Endothelial cell of umbilical vein (primary cell): ENCODE measurements at places on chromosomes 5 and 9. TPM values are rescaled to one million over a fixed set of nuclear protein-coding genes. Genes with fewer than 3 reads are reported as not detected.

Gene PCDHB14
- total RNA-seq: 0.55 and 1.0 TPM in 2 replicates

Gene ABCA2
- 20.0 and 23.4 TPM in 2 replicates for total RNA-seq

Gene PRDM9
- not detected in 2 replicates for total RNA-seq

Gene HTR1A
- not detected in 2 replicates for total RNA-seq

Gene ST8SIA4
- 25.0 and 28.3 TPM in 2 replicates for total RNA-seq

Gene CACNA1B
- total RNA-seq: 0.05 and 0.11 TPM in 2 replicates

Gene SLC44A1
- 35.3 and 37.7 TPM in 2 replicates for total RNA-seq

Gene MEIKIN
- total RNA-seq: not detected in 2 replicates

Gene PHYKPL
- total RNA-seq: 80.5 and 81.7 TPM in 2 replicates

Gene SERINC5
- total RNA-seq: 9.9 and 10.1 TPM in 2 replicates

DNA sequence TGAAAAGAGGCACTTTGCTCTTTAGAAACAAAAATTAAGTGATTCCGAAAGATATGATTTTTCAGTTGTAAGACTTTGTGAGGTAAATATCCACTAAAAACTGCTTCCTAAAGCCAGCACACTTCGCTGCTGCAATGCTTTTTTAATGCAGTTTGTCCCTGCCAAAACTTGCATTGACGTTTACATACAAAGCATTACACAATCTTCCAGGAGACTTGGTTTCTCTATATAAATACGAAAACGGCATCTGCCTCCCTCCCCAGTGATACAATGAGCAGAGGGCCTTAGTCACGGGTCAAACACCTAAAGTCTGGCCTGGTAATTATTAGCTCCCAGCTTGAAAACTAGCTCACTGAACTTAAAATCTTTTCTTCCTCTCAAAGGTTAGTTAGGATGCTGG lies 170.7 kb downstream of the TSSK1B start:
- H3K4me3 ChIP-seq: no peak overlapping the region
- peaks cover 4% of the 10 kb centered on the region for H3K4me1 ChIP-seq
- no peaks in the 10 kb centered on the region for H3K27me3 ChIP-seq
- no peak for DNase-seq
- no peak overlapping the region for H3K27ac ChIP-seq

GRCh38 chr5:159341145-159341544 lies 10.9 kb upstream of the IL12B start:
- H3K4me1 ChIP-seq: no peaks in the 10 kb centered on the region
- H3K36me3 ChIP-seq: no peaks in the 10 kb centered on the region
- no peaks in the 10 kb centered on the region for H3K27me3 ChIP-seq
- DNase-seq: no peak

DNA sequence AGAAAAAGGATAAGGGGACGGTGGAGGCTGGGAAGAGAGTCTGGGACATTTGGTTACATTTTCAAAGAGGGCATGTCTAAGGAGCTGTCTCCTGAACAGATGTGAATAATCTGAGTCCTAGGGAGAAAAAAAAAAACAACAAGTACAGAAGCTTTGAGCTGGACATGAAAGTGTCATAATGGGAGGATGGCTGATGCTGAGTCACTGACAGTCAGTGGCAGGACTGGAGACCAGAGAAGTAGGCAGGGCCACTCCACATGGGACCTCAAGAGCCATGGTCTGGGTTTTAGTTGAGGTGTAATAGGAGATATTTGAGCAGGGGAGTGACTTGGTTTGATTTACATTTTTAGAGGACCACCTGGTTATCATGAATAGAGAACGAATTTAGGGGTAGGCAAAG lies 70.6 kb downstream of the DPYSL3 start:
- no peaks in the 10 kb centered on the region for H3K27me3 ChIP-seq
- no peaks in the 10 kb centered on the region for H3K4me1 ChIP-seq

DNA sequence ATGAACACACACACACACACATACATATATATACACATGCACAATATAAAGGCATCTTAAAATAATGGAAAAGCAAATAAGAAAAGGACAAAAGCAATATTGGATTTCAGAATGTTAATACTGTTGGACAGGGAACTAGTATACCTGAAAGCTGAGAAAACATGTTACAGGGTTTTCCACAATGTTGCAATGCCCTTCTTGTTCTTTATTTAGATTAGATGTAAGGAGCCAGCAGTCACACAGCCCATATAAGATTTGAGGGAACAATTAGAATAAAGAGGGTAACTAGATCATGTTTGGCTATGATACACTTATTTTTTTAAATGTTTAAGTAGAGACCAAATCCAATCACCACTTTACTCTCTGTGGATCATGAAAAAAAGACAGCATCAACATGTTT lies 61.7 kb downstream of the SH3TC2 start:
- H3K27me3 ChIP-seq: no peaks in the 10 kb centered on the region
- no peak overlapping the region for H3K27ac ChIP-seq
- H3K4me3 ChIP-seq: no peak overlapping the region
- H3K4me1 ChIP-seq: peaks cover 13% of the 10 kb centered on the region
- DNase-seq: no peak
- no peaks in the 10 kb centered on the region for H3K36me3 ChIP-seq

GRCh38 chr5:143259254-143259605 lies 144.3 kb downstream of the NR3C1 start:
- no peak overlapping the region for H3K27ac ChIP-seq
- no peaks in the 10 kb centered on the region for H3K36me3 ChIP-seq
- no peak for DNase-seq
- no peak overlapping the region for H3K4me3 ChIP-seq
- H3K27me3 ChIP-seq: no peaks in the 10 kb centered on the region

DNA sequence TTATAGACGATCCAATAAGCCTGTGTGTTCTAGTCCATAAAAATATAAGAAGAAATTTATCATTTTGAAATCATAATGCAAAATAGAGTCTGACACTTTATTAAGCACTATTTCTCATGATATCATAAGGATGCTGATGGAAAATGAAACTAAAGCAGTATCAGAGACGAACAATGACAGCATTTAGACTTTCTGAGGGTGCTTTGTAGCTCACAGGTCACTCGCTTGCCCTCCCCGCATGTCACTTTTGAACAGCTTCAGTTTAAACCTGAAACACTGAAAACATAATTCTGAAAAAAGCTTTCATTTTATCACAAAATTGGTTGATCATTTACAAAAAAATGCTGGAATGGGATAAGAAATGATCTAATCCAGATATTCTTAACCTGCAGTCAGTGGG lies 247.1 kb downstream of the EBF1 start:
- no peaks in the 10 kb centered on the region for H3K4me1 ChIP-seq
- H3K27me3 ChIP-seq: no peaks in the 10 kb centered on the region
- no peak overlapping the region for H3K4me3 ChIP-seq
- no peak overlapping the region for H3K27ac ChIP-seq

GRCh38 chr5:8577792-8578191 lies 708.8 kb downstream of the MTRR start:
- no peak for DNase-seq
- H3K27me3 ChIP-seq: no peaks in the 10 kb centered on the region
- no peak overlapping the region for H3K4me3 ChIP-seq
- no peaks in the 10 kb centered on the region for H3K4me1 ChIP-seq

GRCh38 chr9:78149702-78150291 lies 86.1 kb upstream of the CEP78 start:
- H3K27me3 ChIP-seq: no peaks in the 10 kb centered on the region
- no peak overlapping the region for H3K4me3 ChIP-seq
- H3K4me1 ChIP-seq: peaks cover 8% of the 10 kb centered on the region
- H3K36me3 ChIP-seq: no peaks in the 10 kb centered on the region
- DNase-seq: no peak

- H3K27ac ChIP-seq: no peak overlapping the region
- H3K27me3 ChIP-seq: no peaks in the 10 kb centered on the region
- no peaks in the 10 kb centered on the region for H3K4me1 ChIP-seq
- no peaks in the 10 kb centered on the region for H3K36me3 ChIP-seq
Observed at GRCh38 chr5:147791181-147791580, 8.7 kb upstream of the JAKMIP2 start.

- no peak overlapping the region for H3K27ac ChIP-seq
- DNase-seq: no peak
- no peaks in the 10 kb centered on the region for H3K36me3 ChIP-seq
- H3K4me1 ChIP-seq: no peaks in the 10 kb centered on the region
- no peak overlapping the region for H3K4me3 ChIP-seq
Observed at GRCh38 chr5:29882036-29882435, 1311.5 kb upstream of the CDH6 start.

GRCh38 chr5:68033961-68034571 lies 181.5 kb upstream of the PIK3R1 start:
- H3K4me1 ChIP-seq: peaks cover 2% of the 10 kb centered on the region
- H3K36me3 ChIP-seq: no peaks in the 10 kb centered on the region
- H3K4me3 ChIP-seq: no peak overlapping the region
- H3K27ac ChIP-seq: no peak overlapping the region
- H3K27me3 ChIP-seq: no peaks in the 10 kb centered on the region

DNA sequence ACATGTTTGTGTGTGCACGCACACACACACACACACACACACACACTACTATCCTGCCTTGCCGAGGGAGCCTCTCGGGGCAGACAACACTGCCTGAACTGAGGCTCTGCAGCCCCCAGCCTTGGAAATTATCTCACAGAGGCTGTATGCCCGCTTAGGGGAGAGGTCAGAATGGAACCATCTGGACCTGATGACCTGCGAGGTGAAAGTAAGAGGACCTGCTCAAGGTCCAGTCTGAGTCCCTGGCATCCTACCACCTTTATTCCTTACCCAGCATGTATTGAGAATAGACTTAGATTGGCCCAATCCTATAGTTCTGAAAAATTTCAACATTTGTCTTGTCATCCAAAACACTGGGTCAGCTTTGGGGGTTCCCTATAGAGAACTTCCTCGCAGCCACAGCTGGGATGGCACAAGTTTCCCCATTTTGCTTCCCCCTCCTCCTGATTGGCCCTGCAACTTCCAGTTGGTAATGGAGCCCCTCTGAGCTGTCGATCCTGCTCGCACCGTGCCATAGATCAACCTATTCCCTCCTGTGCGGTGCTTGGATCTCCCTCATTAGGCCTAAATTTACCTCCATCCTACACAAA lies 10.2 kb downstream of the MVB12B start:
- H3K36me3 ChIP-seq: peaks cover 2% of the 10 kb centered on the region
- DNase-seq: no peak
- no peaks in the 10 kb centered on the region for H3K27me3 ChIP-seq

GRCh38 chr5:110917161-110917875 lies 154.2 kb upstream of the TSLP start:
- DNase-seq: no peak
- H3K27ac ChIP-seq: no peak overlapping the region
- H3K4me3 ChIP-seq: no peak overlapping the region
- no peaks in the 10 kb centered on the region for H3K27me3 ChIP-seq
- H3K4me1 ChIP-seq: no peaks in the 10 kb centered on the region

DNA sequence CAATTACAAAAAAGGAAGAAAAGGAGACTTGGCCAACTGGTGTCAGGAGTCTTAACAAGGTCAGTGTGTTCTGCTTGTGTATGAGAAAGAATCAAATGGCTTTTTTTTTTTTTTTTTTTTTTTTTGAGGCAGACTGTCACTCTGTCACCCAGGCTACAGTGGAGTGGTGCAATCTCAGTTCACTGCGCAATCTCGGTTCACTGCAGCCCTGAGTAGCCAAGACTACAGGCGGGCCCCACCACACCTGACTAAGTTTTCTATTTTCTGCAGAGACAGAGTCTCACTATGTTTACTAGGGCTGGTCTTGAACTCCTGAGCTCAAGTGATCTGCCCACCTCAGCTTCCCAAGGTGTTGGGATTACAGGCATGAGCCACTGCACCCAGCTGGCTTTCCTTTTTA lies 3.1 kb upstream of the IL7R start:
- no peak for DNase-seq
- no peaks in the 10 kb centered on the region for H3K36me3 ChIP-seq
- H3K27ac ChIP-seq: no peak overlapping the region
- peaks cover 22% of the 10 kb centered on the region for H3K4me1 ChIP-seq

DNA sequence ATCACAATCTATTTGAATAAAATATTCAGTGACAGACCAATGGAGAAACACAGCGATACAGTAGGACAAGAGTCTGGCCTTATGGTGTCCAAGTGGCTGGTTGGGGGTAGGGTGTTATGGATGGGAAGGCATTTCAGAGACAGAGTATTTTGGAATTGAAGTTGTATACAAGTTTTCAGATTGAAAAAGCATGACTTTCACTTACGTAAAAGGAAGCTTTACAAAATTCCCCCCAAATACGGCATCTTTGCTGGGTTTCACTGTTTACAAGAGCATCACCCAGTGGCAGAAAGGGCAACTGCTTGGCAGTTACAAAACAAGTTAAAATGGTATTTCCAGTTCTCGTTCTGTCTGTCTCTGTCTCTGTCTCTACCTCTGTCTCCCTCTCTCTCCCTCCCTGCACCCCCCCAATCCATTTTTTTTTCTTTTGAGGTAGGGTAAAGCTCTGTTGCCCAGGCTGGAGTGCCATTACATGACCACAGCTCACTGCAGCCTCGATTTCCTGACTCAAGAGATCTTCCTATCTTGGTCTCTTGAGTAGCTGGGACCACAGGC lies 86.2 kb downstream of the PTPN3 start:
- no peaks in the 10 kb centered on the region for H3K36me3 ChIP-seq
- no peaks in the 10 kb centered on the region for H3K27me3 ChIP-seq
- no peak for DNase-seq
- no peak overlapping the region for H3K27ac ChIP-seq
- H3K4me3 ChIP-seq: no peak overlapping the region
